CD4-positive, alpha-beta T cell treated with Interleukin-15 for 1 hour (primary cell): ENCODE measurements at places on chromosomes 2 and 18.

GRCh38 chr18:57559314-57559713, 27.2 kb downstream of the FECH start:
- no peak for DNase-seq

DNA sequence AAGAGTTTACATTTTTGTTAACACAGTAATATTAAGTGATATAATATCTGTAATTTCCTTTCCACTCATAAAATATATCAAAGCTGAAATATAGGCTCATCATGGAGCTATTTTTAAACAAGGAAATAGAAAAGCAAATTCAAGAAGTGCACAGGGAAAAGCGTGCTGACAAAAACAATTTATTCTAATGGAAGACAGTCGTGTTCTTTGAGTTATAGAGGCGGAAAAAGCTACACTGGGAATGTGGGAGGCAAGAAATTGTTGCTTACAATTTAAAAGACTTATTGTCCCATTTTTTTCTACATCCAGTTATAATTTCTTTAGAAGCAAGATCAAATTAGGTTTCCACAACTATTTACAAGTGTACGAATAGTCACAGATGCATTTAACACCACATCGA, 3.2 kb upstream of the TTN start:
- DNase-seq, result no peak

- DNase-seq, result no peak
These were observed 547.4 kb upstream of the ID2 start for GRCh38 chr2:8134473-8134932.

GRCh38 chr2:237483018-237483731, 3.9 kb upstream of the MLPH start:
- no peak for DNase-seq

GRCh38 chr2:44325897-44326296, 35.4 kb downstream of the PREPL start:
- no peak for DNase-seq

DNA sequence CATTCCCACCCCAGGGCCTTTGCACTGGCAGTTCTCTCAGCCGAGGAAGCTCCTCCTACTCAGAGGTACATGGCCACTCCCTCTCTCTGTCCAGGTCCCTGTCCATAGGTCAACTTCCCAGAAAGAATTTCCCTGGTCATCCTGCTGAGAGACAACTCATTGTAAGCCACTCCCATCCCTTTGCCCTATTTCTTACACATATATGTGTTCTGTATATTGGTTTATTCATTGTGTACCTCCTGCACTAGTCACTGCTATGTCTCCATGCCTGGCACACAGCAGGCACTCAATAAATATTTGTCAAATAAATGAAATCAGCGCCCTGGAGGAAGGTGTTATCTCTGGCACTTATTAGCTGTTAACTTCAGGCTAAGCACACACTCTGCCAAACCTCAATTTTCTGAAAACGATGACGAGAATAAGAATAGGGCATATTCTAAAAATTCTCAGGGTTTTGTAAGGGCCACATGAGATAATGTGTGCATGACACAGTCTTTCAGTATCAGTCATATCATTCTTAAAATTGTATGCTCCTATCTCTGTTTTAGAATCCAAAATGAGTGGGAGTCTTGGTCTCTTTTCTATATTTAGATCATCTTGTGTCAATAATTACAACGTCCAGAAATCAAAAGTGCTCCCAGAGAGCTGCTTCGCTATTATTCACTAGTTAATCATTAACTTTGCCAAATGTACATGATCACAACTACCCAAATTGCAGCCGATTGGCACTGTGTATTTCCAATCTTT, 198.0 kb downstream of the ALK start:
- DNase-seq, result no peak

DNA sequence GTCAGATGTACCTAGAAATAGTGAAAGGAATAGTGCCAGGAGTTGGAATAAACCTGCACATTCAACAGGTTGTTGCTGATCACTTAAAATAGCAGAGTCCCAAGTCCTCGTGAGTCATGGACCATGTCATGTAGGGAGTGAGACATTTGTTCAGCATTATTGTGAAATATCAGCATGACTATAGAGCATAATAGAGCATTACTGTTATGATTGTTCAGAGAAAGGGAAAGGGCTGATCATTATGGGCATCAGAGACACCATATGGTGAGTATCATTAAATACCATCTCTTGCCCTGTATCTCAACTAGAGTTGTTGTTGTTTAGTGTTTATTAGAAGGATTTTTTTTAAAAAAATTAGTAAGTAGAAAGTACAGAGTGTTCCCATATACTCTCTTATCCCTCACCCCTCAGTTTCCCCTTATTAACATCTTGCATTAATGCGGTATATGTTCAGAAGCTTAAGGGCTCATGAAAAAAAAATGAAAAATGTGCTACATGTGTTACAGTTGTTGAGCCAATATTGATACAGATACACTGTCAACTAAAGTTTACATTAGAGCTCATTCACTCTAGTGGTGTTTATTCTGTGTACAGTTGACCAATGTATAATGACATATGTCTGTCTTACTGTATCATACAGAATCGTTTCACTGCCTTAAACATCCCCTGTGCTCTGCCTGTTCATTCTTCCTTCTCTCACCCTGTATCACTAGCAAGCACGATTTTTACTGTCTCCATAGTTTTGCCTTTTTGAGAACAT, 5.7 kb downstream of the ELAC1 start:
- DNase-seq, result no peak

GRCh38 chr2:174585146-174585545, 12.5 kb downstream of the WIPF1 start:
- DNase-seq, result no peak

DNA sequence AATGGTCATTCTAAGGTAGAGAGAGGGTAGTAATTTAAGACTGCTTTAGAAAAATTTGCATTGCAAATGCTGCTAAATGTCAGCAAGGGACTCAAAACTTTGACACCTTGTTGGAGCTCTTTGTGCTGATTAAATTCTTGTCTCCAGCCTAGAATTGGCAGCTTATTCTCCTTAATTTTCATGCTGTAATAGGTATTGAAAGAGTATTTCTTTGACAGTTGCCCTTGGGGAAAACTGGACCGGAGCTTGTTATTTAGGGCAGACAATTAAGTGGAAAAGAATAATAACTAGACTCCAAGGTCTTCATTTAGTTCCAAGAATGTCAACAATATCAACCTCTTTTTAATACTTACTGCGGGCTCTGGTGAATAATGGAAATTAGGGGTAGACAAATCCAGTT, 264.0 kb downstream of the TPGS2 start:
- DNase-seq, result no peak

DNA sequence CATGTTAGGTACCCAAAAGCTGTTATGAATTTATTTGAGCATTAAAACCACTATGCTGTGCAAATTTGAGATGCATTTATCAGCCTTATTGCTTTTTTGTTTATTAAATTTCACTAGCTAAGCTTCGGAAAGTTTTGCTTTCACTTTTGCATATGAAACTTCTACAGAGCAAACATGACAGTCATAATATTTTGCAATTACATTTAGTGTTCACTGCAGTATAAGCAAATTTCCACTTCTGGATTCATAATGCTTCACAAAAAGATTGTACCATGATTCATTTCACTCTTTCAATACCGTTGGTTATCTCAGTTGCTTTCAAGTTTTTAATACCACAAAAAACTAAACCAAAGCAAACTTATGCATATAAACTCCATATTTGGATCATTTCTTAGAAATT, 228.7 kb upstream of the SLC8A1 start:
- no peak for DNase-seq

DNA sequence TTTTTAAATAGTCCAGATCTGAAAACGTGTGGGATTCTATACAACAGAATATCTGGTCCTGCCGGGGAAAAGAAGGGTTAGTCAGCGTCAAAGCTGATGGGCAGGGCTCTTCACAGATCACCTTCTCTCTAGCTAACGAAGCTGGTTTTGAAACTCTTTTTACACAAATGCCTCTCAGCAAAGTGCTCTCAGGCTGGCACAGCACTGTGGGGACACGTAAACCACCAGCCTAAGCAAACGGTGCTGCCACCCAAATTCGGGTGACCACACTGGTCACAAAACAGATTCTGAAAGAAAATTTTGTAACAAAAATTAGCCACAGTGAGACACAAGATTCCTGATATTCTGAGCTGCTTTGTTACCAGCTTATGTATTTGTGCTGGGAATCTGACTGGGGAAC, 53.1 kb upstream of the ARL5A start:
- no peak for DNase-seq

- no peak for DNase-seq
These were observed 46.8 kb upstream of the TRIM43B start for GRCh38 chr2:95531254-95531771.

DNA sequence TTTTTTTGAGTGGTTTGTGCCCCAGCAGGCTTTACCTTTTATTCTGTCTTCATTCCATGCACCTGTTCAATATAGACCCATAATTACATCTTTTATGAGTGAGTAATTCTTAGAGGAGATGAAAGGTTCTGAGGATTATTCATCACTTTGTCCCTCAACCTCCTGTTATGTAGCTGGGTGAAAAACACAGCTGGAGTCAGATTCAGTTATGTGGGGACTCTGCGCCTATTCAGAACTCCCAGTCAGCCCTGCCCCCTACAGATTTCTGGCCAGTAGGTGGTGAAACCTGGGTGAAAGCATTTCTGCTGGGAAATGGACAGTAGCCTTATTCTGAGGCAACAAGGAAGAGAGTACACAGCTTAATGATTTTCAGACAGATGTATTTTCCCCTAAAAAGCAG, 107.8 kb downstream of the MGAT5 start:
- DNase-seq, result no peak

DNA sequence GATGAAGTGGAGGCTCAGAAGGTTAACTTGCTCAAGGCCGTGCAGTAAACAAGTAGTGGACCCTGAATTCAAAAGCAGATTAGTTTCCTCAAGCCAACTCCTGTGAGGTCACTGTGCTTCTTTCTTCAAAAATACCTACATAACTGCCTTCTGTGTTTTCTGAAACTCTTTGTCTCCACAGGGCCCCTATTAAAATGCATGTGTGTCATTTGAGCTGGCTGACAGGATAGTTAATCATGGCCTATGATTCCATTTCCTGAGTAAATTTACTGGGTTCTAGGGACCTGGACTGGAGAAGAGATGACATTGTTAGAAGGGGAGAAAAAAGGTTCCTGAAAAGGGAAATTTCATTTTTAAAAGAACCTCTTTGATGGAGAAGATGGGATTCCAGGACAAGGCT, 12.9 kb upstream of the DTNA start:
- no peak for DNase-seq

- DNase-seq, result no peak
These were observed 260.1 kb upstream of the RAB6C start for GRCh38 chr2:129719335-129719734.

DNA sequence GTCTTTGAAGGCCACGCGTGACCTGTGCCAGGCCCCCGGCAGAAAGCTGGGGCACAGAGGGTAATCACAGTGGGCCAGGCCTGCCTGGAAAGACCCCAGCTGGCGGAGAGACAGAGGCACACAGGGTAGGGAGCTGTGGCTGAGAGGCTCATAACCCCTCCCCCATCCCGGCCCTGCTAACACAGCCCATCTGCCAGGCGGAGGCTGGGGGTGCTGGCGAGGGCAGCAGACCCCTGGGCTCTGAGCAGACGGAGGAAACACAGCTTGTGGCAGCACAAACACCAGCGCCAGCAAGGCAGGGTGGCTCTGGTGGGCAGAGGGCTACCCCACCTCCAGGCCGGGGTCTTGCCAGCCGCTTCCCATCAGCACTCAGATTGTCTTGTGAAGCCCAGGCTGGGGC, 19.0 kb downstream of the HS6ST1 start:
- no peak for DNase-seq

DNA sequence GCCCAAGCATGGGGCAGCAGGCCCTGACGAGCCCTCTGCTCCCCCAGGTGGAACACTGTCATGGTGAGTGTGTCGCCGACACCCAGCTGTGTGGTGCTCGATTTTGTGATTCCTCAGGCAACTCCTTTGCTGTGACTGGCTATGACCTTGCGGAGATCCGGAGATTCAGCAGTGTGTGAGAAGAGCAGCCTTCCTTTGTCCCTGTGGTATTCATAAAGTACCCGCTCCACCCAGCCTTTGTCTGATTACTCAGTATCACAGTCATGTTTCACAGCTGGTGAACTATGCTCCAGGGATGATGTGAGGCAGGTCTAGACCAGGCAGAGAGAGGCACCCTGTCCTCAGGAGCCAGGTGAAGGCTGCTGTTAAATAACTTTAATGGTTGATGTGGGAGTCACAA, 4.0 kb downstream of the WDR54 start:
- no peak for DNase-seq

DNA sequence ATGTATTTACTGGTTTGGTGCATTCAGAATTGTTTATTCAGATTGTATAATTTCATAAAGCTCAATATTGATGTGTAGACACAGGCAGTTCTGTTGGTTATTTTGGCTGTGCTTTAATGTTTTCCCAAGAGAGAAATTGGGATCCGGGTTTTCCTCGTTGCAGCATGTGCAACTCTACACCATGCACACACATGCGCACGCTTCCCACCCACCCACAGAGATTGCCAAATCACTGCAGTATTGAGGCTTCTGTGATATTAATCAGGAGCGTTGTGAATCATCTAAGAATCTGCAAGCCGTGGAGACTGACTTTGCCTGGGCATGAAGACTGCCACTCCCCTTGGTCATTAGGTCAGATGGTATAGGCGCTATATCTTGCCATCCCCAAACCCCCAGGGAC, 571.5 kb downstream of the SLC4A3 start:
- DNase-seq, result no peak

GRCh38 chr2:45012733-45013132, 3.5 kb upstream of the SIX2 start:
- no peak for DNase-seq

- DNase-seq, result no peak
These were observed 189.4 kb upstream of the ACAA2 start for GRCh38 chr18:50002781-50003180.

DNA sequence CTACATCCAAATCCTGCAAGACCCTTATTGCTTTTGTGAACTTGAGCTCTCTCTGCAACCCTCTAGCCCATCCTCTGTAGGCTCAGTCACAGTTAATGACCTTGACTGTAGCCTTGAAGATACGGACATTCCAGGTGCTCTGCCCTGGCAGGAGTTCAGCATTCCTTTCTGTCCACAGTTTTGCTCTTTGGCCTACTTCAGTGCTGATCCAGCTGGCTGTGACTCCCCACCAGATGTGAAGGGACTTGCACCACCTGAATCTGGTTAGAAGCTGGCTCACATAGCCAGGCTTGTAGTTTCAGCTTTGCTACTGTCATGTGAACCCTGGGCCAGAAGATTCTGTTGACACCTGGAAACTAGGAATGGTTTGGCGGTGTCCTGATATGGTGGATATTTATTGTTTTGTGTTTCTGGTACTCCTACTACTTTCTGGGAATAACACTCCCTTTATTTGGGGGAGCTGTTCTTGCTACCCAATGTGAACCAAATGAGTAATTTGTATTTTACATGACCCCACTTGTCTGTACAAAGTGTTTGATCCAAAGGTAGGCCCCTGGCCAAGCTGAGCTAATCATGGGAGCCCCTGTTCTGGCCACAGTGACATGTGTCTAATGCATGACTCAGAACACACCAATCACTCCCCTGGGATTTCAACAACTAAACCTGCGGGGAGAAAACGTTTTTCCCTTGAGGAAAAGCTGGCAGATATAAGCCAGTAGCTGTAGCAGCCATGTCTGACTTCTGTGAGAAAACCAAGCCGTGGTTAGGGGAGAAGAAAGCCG, 73.4 kb downstream of the CDCA7 start:
- no peak for DNase-seq

GRCh38 chr2:119377993-119378345, 11.2 kb downstream of the DBI start:
- DNase-seq, result no peak

- no peak for DNase-seq
These were observed 961.6 kb upstream of the CHAC2 start for GRCh38 chr2:52805901-52806410.
